ENCODE measurements at places on chromosomes 2 and 18.

DNA sequence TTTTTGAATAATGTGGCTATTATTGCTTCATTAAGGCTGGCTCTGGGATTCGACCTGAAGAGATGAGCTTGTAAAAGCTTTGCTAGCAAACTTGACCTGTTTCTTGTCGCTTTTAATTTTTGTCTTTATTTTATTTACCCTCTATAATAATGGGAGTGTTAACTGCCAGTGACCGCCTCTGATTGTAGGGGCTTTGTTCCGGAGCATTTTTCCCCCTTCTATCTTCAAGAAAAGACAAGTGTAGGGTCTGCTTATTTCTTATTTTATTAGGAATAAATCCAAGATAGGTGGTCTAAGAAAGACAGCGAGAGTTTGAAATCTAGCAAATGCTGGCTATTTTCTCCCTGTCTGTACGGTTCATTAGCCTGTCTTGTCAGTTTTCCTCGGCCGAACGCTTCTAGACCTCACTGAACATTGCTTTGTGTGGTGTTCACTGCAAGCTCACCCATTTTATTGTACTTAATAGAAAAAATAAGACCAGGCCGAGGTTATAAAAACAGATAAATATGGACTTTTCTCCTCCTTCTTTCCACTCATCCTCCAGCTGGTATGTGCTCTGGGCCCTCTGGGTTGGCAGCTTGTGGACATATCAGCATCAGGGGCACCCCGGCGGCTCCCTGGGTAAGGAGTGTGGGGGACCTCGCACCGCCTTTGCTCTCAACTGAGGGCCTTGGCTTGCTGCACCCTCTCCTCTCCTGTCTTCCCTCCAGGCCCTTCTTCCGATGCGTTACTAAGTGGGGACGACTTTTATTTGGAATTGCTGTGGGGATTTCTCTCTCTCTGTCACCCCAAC, 8.5 kb downstream of the MEIS1 start:
- DNase-seq = no peak

GRCh38 chr2:105888625-105889024, 143.9 kb downstream of the NCK2 start:
- peak; percentile 35 for DNase-seq

- DNase-seq = no peak
These were observed 110.4 kb downstream of the FMNL2 start for GRCh38 chr2:152445375-152445774.

- DNase-seq = no peak
These were observed 70.2 kb downstream of the AOX1 start for GRCh38 chr2:200655918-200656580.

DNA sequence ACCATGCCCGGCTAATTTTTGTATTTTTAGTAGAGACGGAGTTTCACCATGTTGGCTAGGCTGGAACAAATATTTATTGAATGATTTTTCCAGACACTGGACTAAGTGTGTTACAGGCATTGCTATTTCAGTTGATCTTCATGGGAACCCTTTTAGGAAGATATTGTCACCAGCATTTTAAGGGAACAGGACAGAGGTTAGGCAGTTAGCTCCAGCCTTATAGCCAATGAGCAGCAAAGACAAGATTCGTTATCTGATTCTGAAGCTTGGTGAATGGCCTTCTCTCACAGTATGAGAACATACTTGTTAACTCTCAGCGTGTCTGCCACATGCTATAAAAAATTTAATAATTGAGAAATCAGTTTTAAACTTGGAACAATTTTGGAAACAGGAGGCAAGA, 73.4 kb downstream of the SOCS6 start:
- DNase-seq = no peak

- DNase-seq = no peak
These were observed 116.2 kb downstream of the SOCS6 start for GRCh38 chr18:70405052-70405451.

DNA sequence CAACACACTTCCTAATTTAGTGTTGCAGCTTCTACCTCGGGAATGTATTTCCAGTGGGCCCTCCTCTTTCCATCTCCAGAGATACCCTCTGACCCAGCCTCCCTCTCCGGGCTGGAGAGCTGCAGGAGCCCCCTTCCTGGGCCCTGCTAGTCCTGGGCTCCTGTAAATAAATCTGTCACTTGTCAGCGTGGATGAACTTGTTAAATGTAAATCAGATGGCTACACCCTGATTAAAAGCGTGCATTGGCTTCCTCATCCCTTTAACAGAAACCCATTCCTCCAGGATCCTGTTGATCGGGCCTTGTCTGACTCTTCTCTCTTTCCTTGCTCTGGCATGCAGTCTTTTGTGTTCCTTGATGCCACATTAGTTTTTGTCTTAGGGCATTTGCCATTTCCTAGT, 2.4 kb downstream of the ZNF236 start:
- no peak for DNase-seq

GRCh38 chr18:59861009-59861408, 38.8 kb upstream of the PMAIP1 start:
- DNase-seq = no peak

DNA sequence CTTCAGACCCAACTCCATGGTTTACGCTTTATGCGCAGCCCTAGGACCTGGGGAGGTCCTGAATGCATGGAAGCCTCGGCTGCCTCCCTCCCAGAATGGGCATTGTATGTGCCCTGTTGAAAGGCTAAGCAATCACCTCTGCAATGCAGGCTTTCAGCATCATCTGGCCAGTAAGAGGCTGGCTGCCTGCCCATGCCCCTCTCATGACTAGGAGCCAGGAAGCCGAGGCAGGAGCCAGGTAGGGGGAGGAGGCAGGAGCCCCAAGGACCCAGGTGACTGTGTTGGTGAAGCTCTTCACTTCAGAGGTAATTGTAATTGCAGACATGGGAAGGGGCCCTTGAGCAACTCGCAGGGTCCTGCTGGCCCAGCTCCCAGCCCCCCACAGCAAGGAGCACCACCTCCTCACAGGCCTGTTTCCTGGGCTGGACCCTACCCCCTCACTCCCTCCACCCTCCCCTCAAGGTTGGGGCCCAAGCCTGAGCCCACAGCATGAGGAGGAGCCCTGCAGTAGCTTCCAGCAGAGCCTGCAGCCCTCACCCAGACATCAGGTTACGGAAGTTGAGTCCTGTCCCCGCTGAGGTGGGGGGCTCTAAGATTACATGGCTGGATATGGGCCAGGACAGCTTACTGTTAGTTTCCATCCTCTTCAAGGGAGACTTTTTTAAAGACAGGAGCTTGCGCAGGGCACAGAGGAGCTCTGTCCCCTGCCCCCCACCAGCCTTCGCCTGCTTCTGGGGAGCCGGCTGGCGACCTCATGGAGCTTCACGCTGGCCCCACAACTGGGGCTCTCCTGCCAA, 21.9 kb downstream of the CRACDL start:
- no peak for DNase-seq

DNA sequence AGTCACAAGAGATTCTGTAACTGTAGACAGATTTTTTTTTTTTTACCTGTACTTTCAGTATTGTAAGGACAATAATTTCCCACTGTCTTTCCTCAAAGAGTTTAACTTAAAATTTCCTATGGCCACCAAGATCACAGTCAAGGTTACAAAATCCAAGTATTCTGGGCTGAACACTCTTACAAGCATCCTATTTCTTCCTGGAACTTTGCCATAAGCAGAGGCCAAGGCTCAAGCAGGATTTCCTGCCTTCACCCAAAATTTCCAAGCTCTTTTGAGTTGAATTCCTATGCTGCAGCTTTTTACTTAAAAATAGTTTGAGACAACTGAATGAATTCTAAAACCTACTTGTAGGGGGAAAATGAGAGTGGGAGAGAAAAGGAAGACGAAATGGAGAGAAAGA, 299.4 kb downstream of the ZNF516 start:
- no peak for DNase-seq

DNA sequence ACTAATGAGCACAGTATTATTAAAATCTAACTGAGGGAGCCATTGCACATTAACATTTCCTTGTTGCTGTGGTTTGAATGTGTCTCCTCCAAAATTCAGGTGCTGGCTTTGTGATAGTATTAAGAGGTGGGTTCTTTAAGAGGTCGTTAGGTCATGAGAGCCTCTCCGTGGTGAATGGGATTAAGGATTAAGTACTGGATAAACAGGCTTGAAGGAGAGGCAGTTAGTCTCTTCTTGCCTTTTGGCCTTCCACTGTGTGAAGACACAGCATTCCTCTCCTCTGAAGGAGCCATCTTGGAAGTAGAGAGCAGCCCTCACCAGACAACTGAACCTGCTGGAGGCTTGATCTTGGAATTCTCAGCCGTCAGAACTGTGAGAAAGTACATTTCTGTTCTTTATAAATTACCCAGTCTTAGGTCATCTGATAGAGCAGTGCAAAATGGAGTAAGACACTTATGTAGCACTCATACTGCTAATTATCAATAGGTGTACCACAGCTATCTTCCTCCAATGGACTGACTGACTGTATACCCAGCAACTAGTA, 182.7 kb downstream of the MYO3B start:
- DNase-seq = no peak

- no peak for DNase-seq
These were observed 5.5 kb upstream of the CYP26B1 start for GRCh38 chr2:72153026-72153791.

- no peak for DNase-seq
These were observed 181.2 kb downstream of the ANAPC1 start for GRCh38 chr2:111702804-111703196.

DNA sequence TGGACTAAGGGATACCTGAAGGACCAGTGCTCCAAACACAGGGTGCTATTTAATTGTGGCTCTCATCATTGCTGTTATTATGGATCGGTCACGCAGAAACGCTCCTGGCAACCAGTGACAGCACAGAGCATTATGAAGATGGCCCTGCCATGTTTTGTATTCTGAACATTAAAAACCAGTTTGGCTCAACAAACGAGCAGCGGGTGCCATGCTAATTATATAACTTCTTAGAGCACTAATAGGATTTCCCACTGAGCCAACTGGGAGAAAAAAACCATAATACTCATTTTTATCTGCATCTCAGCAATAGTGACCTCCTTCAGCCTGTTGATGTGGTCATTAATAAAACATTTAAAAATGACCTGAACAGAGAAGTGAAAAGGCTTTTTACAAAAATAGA, 212.8 kb downstream of the STK39 start:
- no peak for DNase-seq

DNA sequence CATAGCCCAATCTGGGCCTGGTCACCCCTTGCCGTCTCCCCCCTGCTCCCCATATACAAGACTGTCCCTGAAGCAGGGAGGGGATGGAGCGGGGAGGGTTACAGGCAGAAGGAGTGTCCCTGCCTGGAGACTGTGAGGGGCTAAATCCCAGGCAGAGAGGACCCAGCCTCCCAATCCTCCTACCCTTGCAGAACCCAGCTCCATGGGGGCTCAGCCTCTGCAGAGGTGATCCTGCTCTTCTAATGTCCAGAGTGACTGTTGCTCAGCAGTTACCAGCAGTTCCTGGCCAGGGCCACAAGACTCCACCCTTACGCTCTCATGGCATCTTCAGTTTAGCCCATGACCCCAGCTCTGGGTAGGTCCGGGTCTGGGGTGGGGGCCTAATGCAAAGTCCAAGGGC, 58.1 kb downstream of the COA5 start:
- no peak for DNase-seq

DNA sequence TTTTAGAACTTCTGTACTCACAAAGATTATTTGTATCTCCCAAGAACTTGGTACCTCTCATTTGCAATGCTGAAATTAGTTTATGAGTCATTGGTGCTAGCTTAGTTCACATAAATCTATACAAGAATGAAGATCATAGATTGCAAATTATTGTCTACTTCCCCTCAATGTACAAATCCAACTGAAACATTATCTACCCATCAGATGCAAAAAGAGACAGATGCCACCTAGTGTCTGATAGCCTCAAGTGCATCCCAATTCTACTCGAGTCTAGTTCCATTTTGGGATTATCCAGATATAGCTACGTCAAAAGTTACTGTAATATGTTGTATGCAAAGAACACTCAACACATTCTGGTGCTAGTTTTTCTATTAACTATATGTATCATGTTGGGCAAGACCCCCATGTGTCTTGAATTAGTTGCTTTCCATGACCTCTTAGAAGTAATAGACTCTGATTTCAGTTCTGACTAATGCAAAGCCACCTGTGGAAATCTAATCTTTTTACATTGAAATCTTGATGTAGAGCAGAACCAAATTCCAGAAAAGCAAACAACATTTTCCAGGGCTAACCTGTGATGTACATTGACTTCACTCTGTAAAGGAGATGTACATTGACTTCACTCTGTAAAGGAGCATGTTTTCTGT, 210.0 kb downstream of the RBM43 start:
- peak; percentile 12 for DNase-seq

- peak; percentile 65 for DNase-seq
These were observed 74.7 kb downstream of the HNRNPLL start for GRCh38 chr2:38528008-38528442.

DNA sequence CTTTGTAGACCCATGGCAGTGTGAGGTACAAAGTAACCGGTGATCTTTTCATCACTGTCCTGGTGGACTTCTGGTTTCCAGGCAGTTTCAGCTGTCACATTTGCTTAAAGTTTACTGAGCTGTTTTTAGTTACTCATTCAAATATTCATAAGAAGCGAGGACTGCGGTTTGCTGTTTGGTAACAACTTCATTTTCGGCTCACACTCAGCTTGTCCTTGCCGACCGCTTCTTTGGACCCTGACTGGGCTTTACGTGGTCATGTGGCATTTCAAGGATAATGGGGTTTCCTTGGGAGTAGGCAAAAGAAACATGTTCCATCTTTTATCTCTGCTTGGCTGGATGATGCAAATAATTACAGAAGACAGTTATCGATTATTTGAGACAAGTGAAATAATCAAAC, 350.7 kb downstream of the PAX3 start:
- no peak for DNase-seq

DNA sequence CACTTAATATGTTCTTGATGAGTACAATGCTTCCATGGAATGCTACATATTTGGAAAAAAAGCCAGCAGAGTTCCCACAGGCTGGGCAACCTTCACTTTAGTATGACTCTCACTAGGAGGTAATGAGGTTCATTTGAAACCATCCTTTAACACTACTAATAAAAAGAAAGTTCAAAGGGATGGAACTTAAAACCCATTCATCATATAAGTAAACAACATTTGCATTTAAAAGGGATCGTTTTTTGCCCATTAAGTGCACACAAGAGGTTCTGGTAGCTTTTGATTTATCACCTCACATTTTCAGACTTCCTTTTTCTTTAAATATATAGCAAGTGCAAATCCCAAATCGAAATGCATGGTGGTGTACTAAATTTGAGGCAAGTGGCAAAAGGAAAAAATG, 270.8 kb upstream of the DCC start:
- no peak for DNase-seq

DNA sequence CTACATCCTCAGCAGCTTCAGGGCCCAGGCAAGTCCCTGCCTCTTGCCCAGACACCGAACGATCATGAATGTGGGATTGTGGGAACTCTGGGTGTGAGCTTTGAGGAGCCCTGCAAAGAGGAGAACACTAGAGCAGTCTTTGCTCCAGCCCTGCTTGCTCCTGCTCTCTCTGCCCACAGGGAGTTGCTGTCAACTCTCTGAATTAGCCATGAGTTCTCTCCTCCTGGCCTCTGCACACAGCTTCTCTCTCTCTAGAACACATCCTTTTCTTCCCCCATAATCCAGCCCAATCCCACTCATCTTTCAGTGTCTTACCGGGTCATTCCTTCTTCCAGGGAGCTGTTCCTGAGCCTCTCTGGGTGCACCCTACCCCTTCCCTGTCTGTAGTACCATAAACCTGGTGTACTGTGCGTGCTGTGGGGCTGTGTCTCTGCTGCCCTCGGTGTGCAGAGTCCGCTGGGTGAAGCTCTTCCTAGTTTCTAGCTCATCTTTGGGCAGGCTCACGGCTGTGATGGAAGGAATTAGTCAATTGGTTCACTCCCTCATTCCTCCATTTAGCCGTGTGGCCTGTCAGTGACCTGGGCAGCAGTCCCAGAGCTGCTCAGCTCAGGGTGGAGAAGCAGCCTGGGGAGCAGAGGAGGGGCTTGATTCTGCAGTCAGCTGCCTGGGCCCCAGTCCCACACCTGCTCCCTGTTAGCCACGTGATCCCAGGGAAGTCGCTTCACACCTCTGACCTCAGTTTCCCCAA, 132.9 kb upstream of the HDAC4 start:
- DNase-seq = no peak
